Skeletal muscle cell (primary cell): ENCODE measurements at places on chromosomes 6 and 20.

DNA sequence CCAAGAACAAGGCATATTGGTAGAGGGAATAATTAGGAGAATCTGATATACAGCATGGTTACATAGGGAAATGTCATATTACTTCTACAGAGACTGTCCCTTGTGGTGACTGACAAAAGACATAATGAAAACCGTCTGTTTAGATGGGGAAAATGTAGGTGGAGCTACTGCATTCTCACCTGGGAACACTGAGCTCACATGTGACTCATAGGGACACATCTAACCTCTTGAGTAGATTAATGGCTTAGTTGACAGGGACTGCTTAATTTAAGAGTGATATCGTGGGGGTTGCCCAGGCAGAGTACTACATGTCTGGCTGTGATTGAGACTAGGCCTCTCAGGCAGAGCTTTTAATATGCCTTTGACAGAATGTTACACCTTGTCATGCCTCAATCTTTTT, 235.3 kb upstream of the ZFP64 start:
- DNase-seq, result no peak

- no peak for DNase-seq
Measured at GRCh38 chr6:16747232-16748024, 13.8 kb downstream of the ATXN1 start.

- no peak for DNase-seq
Measured at GRCh38 chr6:52305411-52305810, 20.9 kb upstream of the MCM3 start.

GRCh38 chr6:10521104-10521808, at the start of gene GCNT2:
TSS of gene GCNT2 (plus strand) at chr6:10521351. CDS start at chr6:10528912, 7,561 bp downstream.
- DNase-seq, result no peak

GRCh38 chr6:33592595-33593413, 12.7 kb upstream of the BAK1 start:
- no peak for DNase-seq

GRCh38 chr6:118815495-118815894, 78.5 kb upstream of the ASF1A start:
- DNase-seq, result no peak

GRCh38 chr6:56853541-56853940, 101.4 kb upstream of the BEND6 start:
- DNase-seq, result no peak

GRCh38 chr6:40588480-40588879, 1.3 kb upstream of the LRFN2 start:
- DNase-seq, result no peak

- DNase-seq, result no peak
Measured at GRCh38 chr20:61253264-61253639, 1.2 kb downstream of the CDH4 start.

DNA sequence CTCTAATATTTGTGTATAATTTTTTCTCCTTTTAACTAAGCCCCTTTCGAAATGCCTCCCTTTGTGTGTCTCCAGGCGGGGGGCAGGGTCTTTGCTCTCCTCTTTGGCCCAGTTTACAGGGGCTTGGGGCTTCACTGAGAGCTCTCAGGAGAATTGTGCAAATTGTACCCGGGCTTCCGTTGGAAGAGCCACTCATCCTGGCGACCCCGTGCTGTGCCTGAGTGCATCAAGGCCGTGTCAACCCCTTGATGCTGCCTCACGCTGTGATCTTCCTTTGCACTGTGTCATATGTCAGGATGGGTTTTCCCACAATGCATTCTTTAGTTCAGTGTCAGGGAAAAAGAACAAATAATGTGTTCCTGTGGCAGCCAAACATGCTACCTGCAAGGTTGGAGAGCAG, 118.0 kb upstream of the POU3F2 start:
- no peak for DNase-seq
